ENCODE measurements at places on chromosomes 7 and 10. TPM values are rescaled to one million over a fixed set of nuclear protein-coding genes. Genes with fewer than 3 reads are reported as not detected.

GRCh38 chr7:94348142-94348541 is 46.6 kb upstream of the COL1A2 start:
- DNase-seq: no peak

- DNase-seq: no peak
Measured at GRCh38 chr10:70528741-70529362, 50.3 kb downstream of the PALD1 start.

DNA sequence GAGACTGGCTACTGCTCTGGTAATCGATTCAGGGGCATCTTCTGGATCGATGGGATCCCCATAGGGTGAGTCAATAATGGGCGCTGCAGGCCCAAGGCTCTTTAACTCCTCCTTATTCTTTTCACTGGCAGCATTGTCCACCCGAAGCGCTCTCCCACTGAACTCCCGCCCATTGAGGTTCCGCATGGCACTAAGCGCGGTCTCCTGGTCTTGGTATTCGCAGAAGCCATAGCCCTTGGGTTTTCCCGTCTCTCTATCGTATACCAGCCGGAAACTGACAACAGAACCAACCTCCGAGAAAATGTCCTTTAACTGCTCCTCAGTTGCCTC is 285 bp downstream of the CSTF2T start:
- no peak for DNase-seq

WDFY4 gene
- 2.6 TPM for total RNA-seq

GPR26 gene
- not detected for total RNA-seq

GRCh38 chr10:78937393-78937792 is 131.4 kb upstream of the ZMIZ1 start:
- no peak for DNase-seq

KAZALD1 gene
- total RNA-seq: 7.1 TPM

CPED1 gene
- 27.0 TPM for total RNA-seq

GNGT1 gene
- total RNA-seq: not detected

DNA sequence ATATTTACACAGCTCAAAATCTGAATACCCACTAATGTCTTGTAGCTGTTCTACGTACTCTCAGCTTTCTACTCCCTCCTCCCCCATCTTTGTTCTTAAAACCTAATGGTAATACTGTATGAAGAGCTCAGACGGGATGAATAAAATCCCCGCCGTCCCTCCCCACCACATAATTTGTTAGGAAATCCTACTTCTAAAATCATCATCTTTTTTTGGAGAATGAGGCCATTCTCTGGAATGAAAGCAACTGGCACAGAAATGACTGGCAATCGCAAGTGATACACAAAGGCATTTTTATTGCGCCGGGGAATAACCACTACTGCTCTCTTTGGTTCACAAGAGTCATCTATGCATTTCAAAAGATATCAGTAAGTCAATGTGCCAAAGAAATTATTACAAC is 27.3 kb downstream of the SLC35B4 start:
- DNase-seq: no peak

DNA sequence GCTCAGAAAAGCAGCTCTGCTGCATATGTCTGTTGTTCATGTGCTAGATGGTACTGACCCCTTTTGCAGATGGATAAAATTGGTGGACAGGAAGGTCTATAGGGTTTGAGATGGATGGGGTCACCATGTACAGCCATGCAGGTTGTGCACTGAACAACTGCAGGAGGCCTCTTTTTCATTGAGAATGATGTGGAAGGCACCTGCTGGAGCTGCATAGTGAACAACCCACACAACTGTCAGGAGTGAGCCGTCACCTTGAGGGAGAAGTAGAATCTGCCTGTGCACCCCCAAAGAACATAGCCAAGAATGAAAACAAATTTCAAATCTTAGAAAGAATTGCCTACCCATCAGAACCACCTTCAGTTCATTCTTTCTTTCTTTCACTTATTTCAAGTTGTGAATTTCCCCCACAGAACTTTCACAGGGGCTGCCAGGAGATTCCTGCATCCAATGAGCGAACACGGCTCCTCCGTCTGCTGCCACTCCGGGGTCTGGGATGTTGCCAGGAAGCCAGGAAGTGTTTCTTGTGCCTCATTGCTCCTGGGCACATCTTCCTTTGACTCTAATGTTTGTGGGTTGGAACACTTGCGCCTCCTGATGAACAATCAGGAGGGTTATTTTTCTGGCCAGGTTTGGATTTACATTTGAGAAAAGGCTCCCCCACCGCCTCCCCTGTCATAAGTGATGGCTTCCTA is 53.7 kb upstream of the DOCK1 start:
- DNase-seq: no peak

DNA sequence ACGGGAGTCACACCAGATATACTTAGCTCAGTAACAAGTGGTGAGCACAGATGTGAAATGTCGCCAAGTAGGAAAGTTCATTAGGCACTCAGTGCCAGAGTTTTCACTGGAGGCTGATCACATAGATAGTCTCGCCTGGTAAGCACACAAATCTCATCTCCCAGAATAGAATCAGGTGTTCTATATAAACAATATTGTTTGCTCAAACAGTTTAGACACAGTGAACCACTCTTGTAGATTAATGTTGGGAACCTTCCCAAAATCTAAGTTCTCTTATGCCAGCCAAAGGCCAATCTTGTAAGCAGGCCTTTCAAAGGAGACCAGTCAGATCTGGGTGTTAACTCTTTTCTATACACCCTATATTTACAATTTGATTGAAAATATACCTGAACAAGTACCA is 716.5 kb upstream of the GRM3 start:
- no peak for DNase-seq

- DNase-seq: peak; percentile 78
Measured at GRCh38 chr10:69413221-69413865, 3.4 kb downstream of the TACR2 start.

DNA sequence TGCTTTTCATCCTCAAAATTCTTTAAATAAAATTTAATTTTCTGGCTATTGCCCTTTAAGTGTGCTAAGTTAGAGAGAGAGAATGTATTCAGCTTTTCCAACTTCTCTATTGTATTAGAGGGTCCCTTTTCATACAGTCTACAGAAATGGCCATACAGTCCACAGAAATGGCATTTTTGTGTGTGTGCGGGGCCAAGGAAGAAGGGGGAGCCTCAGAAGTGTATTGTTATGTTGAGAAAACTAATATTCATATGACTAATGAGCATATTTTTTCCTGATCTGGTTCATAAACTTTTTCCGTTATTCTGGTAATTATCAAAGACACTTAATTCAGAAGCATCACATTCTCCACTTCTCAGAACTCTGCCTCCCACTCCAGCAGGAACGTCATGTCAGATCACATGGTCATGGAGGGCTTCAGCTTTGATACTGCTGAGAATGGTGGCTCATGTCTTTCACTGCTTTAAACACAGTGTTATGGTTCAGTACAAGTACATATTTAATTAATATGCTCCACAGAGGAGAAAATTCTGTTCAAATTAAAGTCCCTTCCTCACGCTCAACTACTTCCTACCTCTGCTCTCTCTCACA is 37.1 kb downstream of the ELMO1 start:
- DNase-seq: no peak

DNA sequence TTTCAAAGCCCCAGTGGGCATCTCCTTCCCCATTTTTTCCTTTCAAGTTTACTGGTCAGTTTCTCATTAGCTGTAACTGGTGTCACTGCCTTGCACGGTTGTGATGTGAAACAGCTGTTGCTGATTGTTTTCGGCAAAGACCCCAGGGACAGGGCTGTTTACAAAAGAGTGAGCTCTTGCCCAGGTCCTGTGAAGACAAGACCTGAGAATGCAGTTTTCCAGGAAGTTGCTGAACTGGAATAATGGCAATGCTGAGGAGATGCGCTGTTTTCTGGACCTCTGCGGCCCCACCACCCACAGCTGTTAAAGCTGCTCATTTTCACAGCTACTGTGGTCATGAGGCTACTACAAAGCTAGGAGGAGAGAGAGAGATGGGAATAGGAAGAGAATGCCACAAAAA is 116.6 kb upstream of the RSU1 start:
- no peak for DNase-seq

GRCh38 chr10:52249850-52250395 is 64.2 kb upstream of the DKK1 start:
- no peak for DNase-seq

CYP2E1 gene
- total RNA-seq: 1.3 TPM

SLC16A9 gene
- total RNA-seq: 1.2 TPM

EMX2 gene
- total RNA-seq: 0.26 TPM

GRCh38 chr7:46855851-46856250 is 726.1 kb downstream of the TNS3 start:
- no peak for DNase-seq

DNA sequence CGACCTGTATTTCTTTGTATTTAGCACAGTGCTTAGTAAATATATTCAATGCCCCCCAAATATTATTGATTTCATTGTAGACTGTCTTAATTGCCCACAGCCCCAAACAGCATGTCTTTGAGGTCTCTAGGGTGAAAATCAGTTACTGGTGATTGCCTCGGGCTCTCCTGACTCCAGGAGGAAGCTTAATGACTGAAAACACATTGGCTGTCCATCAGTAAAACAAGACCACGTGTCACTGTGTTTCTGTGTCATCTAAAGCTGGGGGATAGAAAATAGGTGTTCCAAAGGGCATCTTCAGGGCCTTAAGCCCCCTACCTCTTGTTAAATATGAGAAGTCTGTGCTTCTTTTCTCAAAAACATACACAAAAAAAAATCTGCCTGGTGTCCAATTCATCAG is 67.9 kb downstream of the CACNA2D1 start:
- no peak for DNase-seq

OR2A1 gene
- not detected for total RNA-seq

JAZF1 gene
- 20.0 TPM for total RNA-seq

DNA sequence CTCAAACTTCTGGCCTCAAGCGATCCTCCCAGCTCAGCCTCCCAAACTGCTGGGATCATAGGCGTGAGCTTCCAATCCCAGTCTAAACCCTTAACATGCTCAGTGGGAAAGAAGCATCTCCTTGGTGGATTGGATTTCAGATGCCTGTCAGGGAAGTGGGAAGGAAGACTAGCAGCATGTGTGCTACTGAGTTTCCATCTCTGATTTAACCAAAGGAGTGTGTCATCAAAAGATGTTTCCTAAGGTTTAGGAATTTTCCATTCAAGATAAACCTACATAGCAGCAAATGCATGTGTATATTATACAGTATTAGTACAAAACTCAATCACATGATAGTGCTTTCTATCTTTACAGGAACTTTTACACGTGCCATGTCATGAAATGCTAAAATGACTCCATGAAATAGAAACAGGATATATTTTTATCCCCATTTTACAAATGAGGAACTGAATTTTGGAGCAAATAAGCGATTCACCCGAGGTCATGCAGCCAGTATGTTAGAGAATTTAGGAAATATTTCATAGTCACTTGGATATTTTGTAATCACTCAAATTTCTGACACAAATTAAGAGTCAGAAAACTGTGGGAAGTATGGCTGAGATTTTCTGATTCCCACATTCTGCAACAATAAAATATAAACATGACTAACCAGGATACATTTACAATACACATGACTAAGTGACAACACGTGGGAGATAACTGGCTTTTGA is 11.4 kb upstream of the TMEM26 start:
- DNase-seq: no peak

DNA sequence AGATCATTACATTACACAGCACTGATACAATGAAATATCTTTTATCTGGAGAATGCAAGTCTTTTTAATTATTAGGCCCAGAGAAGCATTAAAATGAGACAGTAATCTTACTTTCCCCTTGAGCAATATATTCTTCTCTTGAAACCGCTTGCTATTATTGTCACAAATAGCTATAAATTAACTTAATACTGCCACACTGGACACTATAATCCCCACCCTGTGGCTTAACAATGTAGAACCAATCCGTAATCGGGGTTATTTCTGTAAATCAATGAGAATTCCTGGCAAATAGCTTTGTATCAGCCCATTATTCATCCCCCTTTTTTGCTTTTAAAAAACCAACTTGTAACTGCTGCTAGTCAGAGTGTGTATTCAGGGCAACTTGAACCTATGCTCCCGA is 366.2 kb upstream of the VWC2 start:
- no peak for DNase-seq

DNA sequence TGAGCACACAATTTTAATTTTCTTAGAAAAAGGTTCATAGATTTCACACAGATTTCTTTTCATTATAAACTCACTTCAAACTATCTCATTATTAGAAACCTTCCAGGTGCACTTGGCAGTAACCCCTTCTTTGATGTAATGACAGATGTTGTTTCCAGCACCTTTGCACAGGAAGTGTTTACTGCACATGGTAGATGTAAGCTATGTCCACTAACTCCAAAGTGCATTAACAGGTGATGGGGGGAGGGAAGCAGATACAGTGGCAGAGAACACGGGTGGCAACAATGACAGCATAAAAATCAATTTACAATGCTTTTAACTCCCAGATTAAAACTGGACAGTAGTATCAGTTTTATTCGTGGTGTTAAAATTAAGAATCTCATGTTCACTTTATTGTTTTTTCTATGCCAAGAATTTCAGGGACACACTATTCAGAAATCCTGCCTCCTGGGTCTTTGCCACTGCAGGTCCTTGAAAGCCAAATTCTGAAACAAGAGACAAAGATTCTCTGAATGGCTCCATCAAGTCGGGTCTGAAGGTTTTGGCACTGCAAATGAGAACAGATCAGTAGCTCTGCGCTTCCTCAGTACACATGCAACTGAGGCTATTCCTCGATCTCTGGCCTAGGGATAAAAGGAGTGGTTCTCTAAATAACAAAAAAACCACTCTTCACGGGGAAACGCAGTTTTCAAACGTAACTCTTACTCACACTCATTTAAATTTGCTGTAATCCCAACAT is 187.7 kb downstream of the JAZF1 start:
- DNase-seq: no peak

- no peak for DNase-seq
Measured at GRCh38 chr10:123757853-123758252, 91.7 kb downstream of the GPR26 start.

DNA sequence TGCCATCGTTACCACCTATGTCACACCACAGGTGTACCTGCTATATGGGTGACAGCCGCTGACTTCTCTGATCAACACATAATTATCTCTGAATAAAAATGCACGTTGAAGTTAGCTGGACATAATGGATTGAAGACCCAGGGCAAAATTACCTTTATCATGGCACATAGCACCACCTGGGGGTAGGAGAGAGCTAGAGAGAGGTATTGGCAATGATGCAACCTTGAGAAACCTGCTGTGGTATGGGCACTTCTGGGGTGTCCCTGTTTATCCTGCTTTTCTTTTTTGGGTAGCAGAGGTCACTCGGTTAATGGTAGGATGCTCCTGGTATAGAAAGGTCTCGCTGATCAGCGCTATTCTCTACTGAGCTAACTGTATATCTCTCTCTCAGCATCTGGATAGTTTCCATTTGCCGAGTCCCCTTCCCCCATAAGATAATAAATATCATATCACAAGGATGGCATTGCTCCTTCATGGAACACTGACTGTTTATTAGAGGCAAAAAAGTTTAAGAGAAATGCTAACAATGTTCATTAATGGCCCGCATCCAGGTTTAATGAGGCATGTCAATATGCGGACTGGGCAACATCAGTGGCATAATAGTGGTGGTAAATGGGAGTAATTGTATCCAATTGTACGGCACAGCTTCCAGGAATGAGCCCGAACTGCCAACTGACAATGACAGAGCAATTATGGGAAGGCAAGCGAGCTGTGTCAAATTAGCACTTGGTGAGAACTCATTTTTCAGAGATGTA is 323.1 kb downstream of the TFEC start:
- no peak for DNase-seq
